ENCODE measurements at places on chromosomes 7 and 10.

DNA sequence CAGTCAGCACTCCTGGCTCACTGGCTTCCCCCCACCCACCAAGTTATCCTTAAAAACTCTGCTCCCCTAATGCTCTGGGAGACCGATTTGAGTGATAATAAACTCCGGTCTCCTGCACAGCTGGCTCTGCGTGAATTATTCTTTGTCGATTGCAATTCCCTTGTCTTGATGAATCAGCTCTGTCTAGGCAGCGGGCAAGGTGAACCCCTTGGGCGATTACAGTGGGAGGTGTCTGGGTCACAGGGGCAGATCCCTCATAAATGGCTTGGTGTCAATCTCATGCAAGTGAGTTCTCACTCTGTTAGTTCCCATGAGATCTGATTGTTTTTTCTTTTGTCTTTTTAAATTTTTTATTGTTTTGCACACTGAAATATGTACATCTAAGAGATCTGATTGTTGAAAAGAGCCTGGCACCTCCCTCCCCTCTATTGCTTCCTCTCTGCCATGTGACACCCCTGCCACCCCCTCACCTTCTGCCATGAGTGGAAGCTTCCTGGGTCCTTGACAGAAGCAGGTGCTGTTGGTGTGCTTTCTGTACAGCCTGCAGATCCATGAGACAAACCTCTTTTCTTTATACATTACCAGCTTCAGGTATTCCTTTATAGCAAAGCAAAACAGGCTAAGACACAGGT is 20.5 kb downstream of the OTUD1 start:
- no peak for DNase-seq

DNA sequence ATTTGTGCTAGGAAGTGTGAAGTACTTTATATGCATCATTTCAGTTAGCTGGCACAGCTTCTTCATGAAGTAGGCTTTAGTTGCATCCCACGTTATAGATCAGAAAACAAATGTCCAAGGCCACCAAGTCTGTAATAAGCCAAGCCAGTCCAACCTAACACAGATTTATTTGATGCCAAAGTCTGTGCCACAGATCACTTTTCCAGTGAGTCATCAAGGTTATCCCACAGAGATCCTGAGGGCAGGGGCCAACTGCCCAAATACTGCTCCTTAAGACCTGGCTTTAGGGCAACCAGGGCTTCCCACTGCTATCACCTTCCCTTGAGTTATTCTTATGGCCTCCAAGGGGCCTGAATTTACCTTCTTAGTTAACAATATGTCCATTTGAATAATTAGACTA is 1340.4 kb downstream of the XPNPEP1 start:
- DNase-seq = no peak

GRCh38 chr7:138126928-138127327 is 50.7 kb downstream of the AKR1D1 start:
- DNase-seq = no peak

DNA sequence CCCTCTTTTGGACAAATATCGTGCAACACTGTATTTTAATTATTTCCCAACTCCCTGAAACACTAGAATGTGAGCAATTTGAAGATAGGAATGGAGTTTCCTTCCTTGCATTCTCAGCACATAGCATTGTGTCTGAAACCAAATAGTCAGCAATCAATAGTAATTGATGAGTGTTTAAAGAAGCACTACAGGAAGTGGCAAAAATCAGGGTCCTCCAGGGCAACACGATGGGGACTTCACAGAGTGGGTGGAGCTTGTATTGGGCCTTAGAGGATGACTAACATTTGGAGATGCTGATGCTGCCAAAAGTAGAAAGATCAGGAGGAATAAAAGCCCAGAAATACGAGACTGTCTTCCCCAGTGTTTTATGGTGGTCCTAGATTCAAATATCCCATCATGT is 94.9 kb downstream of the NPSR1 start:
- DNase-seq = no peak

DNA sequence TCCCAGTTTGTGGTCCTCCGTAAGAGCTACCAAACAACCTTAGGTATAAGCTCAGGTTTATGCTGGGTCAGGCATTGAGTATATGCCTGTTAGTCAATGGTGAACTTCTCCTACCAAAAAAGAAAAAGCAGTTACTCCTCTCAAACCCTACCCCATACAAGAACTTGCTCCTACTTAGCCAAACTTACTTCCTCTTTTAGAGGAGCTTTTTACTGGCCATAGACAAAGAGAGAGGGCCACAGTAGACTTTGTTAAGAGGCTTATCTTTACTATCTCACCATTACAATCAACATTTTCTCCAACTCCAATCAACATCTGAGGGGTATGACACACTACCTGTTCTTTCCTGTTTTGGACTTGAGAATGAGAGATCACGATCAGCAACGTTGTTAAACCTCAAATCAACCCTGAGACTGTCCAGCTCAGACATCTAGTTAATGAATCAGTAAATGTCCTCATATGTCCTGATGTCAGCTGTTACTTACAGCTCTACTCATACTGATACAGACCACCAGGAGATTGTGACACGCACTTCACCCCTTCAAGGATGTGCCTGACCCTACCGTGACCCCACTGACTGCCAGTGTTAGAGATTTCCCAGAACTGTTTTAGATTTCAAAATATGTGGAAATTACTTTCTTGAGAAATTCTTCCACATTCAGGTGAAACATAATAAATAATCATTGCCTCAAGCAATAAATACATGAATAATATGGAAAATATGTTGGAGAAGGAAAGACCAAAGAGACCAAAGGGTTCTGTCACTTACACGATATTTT is 18.4 kb upstream of the CCDC71L start:
- no peak for DNase-seq

All from activated CD8-positive, alpha-beta memory T cell treated with anti-CD3 and anti-CD28 coated beads for 1 hour (primary cell).